Foreskin melanocyte (primary cell): ENCODE measurements at places on chromosomes 2 and 18.
A peak's percentile ranks its signal among the peaks of the same experiment; 100 is the strongest.

GRCh38 chr2:76008001-76008702 is 297.4 kb upstream of the GCFC2 start:
- no peak for DNase-seq

DNA sequence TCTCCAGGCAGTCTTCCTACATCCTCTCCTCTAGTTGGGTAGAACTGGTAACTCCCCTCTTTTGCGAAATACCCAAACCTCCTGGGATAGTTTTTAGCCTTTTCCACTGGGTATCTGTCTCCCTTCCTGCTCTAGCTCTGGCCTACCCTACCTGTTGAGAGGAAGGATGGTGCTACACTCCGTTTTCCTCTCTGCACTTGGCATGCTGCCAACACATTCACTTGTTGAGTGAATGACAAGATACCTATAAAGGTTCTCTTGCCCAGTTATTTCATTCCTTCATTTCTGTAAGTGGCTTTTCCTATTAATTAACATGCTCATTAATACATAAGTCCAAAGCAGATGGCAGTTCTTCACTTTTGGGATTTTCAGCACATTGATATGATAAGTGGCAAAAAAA is 293.8 kb downstream of the CNTNAP5 start:
- DNase-seq = no peak

DNA sequence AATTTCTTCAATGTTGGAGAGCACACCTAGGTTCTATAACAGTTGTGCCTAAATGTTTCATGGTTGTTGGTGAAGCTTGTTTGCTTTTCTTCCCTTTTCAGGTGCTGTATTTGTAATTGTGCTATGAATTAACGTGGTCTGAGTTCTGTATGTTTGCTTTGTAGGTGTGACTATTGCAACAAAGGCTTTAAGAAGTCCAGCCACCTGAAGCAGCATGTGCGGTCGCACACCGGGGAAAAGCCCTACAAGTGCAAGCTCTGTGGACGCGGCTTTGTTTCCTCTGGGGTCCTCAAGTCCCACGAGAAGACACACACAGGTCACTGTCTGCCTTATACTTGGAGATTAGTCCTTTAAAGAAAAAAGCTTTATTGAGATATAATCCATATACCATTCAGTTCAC is 91.2 kb downstream of the ZNF236 start:
- no peak for DNase-seq

DNA sequence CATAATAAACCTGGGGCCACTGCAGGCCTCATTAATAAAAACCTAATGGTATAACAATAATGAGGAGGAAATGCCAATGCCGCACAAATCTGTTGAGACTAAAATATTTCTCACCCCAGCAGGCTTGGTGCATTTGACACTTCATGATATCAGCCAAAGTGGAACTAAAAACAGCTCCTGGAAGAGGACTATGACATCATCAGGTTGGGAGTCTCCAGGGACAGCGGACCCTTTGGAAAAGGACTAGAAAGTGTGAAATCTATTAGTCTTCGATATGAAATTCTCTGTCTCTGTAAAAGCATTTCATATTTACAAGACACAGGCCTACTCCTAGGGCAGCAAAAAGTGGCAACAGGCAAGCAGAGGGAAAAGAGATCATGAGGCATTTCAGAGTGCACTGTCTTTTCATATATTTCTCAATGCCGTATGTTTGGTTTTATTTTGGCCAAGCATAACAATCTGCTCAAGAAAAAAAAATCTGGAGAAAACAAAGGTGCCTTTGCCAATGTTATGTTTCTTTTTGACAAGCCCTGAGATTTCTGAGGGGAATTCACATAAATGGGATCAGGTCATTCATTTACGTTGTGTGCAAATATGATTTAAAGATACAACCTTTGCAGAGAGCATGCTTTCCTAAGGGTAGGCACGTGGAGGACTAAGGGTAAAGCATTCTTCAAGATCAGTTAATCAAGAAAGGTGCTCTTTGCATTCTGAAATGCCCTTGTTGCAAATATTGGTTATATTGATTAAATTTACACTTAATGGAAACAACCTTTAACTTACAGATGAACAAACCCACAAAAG is 580.9 kb upstream of the TMEFF2 start:
- no peak for DNase-seq

DNA sequence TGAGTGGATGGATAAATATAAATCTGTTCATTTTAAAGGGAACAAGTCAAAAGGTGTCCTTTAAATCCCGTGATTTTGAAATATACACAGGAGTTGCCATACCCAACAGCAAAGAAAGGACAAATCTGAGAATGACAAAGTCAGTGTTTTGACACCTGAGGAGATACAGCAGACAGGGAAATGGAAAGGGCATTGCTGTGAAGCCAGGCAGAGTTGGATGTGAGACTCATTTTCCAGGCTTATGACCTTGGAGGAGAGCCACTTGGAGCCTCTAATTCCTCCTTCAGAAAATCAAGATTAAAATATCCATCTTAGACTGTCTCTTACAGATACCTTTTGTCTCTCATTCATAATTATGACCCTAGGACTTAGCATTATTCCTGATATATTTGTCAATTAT is 154.5 kb downstream of the GALNT3 start:
- no peak for DNase-seq

- DNase-seq = no peak
Measured at GRCh38 chr2:41040782-41041520, 589.1 kb upstream of the SLC8A1 start.

GRCh38 chr2:207330912-207331311 is 165.2 kb upstream of the KLF7 start:
- peak; percentile 30 for DNase-seq

- DNase-seq = no peak
Measured at GRCh38 chr18:59769129-59769865, 72.1 kb upstream of the CCBE1 start.

GRCh38 chr2:18356676-18357075 is 203.8 kb downstream of the RDH14 start:
- DNase-seq = no peak

DNA sequence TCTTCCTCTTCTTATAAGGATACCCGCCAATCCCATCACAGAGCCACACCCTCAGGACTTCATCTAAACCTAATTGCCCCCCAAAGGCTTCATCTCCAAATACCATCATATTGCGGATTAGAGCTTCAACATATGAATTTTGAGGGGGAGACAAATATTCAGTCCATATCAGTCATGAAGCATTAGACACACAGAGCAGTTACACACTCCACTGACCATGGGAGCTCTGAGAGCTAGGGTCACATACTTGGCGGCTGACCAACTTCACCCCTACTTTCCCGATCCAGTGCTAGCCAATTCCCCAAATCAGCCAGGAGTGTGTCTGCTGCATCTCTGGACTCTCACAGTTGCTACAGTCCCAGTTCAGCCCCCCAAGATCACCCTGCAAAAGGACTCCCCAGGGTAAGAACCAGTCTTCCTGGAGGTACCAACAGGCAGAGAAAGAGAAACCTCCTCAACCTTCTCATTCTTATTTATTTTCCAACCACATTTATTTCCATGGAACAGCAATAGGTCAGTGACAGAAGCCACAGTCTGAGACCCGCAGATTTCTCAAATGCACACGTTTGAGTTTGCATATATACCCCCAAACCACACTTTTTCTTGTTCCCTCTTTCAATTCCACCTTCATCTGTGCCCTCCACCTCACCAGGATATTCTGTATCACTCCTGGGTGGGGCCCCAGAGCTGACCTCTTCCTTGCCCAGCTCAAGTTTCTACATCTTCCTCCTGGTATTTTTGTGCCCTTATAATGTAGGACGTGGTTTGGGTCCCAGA is 33.3 kb downstream of the SPP2 start:
- DNase-seq = no peak

DNA sequence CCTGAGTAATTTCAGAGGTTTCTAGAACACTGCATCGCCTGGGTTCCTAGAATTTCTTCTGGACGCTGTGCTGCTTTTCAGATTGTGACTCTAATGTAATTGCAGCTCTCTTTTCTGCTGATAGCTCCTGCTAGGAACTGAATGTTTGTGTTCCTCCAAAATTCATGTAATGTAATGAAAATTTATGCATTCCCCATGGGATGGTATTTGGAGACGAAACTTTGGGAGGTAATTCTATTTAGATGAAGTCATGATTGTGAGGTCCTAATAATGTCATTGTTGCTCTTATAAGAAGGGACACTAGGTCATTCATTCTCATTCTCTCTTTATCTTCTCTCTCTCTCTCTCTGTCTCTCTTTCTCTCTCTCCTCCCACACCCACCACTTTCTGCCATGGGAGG is 223.9 kb upstream of the DOK6 start:
- DNase-seq = no peak

DNA sequence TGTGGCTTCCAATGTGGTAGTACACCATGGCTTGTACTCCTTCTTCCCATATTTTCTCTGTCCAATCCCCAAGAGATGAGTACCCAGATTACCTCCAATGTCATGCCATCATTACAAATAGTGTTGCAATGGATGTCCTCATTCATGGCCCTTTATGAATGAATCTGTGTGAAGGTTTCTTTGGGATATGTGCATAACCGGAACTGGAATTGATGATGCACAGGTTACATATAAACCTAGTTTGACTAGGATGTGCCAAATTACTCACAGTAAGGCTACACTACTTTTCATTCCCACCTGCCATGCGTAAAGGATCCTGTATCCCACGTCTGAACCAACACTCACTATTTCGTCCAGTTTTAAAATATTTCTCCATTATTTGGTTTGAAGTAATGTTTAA is 173.9 kb upstream of the CXCR4 start:
- DNase-seq = no peak

- peak; percentile 55 for DNase-seq
Measured at GRCh38 chr2:216142540-216142939, 33.4 kb downstream of the XRCC5 start.

DNA sequence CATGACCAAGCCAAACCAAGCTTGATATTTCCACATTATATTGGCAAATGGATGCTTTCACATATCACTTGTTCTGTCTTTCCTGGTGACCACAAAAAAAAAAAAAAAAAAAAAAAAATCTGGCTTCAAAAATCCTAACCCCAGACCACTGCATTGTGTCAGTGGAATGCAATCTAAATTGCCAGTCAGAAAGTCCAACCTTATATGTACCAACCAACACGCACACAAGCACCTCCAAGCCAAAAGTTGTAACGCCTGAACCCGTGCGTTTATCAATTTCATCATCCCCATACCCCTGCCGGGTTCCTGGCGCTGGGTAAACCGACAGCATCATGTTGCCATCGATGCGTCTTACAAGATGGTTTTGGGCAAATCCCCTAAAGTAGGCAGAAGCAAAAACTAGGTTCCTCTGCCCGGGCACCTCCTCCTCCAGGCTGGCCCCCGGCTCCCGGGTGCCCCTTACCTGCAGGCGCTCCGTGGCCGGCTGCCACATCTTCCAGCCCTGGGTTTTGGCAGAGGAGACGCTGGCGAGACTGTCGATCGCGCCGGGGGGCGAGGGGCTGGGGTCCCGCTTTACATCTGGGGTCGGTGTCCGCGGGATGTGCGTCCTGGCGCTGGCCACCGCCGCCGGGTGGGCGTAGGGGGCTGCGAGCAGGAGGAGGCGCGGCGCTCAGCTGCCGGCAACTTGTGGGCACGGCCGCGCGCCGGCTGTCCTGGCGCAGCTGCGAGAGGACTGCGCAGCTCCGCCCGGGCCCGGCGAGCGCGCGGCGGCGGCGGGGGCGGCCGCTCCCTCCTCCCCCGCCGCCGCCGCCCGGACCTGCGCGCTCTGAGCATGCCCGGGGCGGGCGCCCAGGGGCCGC is at the start of gene PID1:
TSS of gene PID1 (minus strand) at position 737 of the 860 bp plus-strand sequence. CDS start at position 493, 244 bp downstream.
- DNase-seq = no peak

DNA sequence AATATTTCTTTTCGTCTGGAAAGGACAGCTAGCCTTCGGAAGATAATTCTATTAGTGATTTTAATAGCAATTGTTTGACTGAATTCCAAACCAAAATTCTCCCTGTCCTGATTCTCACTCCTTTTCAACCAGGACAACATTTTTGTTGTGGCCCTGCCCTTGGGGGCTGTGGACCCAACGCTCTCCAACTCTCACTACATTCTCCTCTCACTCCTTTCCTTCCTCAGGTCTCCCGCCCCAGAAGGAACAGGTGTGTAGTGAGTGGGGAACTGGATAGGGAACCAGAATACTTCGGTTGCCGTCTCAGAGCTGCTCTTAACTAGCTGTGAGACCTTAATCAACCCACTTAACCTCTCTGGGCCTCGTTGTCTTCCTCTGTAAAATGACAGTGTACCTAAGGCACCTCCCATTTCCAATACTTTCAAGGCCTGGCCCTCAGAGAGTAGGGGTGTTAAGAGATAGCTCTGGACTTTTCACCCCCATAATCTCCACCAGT is 638 bp upstream of the ADD2 start:
- DNase-seq = no peak

DNA sequence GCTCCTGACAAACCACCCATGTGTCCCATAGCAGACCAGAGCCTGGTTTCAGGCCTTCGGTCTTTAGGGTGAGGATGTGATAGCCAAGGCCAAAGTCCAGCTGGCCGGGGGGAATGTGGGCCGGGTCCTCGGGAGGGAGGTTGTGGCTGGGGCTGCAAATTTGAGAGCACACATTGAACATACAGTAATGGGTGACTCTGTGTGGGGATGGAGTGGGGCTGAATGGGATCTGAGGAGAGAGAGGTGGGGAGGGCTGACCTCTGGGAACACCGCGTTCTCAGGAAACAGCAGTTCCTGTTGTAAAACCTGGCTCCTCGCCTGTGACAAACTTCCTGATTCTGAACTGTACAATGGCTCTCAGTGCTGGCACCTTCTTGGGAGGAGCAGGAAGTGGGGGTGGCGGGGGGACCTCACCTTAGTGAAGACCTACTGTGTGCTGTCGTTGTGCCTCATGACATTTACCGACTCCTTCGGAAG is 48.8 kb downstream of the MCFD2 start:
- no peak for DNase-seq

- DNase-seq = no peak
Measured at GRCh38 chr18:37499044-37499443, 66.6 kb downstream of the CELF4 start.

- DNase-seq = no peak
Measured at GRCh38 chr2:30869988-30870387, 62.7 kb upstream of the CAPN13 start.

- no peak for DNase-seq
Measured at GRCh38 chr18:50982802-50983179, 15.0 kb downstream of the ELAC1 start.

GRCh38 chr18:67969458-67969857 is 452.9 kb upstream of the DSEL start:
- no peak for DNase-seq

- DNase-seq = no peak
Measured at GRCh38 chr2:183011743-183012142, 26.5 kb downstream of the NCKAP1 start.

DNA sequence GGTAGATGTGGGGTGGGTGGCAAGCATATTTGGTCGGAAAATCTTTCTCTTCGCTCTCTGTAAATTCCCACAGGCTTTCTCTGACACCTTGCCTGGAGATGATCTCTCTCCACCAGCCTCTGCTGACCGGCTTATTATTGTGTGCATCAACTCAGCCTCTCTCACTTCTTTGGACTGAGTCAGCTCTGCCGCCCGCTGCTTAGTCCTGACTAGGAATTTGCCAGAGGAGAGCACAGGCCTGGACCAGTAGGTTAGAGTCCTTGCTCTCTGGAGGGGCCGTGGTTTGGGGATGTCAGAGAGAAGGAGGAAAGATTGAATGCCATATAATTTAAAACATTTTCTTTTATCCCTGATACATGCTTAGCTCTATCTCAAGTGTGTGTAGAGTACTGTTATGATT is 242.6 kb upstream of the THSD7B start:
- no peak for DNase-seq
